Activated T-cell treated with anti-CD3 and anti-CD28 coated beads for 24 hours (primary cell): ENCODE measurements at places on chromosomes 6 and 20.

GRCh38 chr6:166333172-166333995, 9.0 kb downstream of the SFT2D1 start:
- DNase-seq = no peak

DNA sequence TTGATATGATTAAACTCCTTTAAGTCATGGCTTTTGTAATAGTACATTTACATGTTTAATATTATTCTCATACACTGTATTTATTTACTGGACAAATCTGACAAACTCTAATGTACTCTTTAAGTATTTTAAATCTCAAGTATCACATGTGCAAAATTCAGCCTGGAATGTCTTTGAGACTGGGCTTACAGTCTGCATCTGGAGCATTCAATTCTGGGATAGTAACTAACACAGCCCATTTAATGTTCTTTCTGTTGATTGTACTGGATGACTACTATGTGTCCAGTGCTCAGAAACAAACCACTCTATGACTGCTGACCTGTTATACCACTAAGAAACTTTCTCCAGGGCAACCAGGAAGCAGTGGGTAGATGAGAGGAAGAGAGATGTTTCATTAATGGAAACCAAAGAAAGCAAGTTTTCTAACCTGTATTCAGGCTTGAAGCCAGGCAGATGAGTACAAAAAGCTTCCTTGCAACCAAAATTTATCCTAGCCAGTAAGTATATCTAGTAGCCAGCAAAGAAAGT, 26.8 kb downstream of the FBXL4 start:
- no peak for DNase-seq

- peak; percentile 56 for DNase-seq
These were observed 140.8 kb upstream of the CARMIL1 start for GRCh38 chr6:25138233-25138933.

DNA sequence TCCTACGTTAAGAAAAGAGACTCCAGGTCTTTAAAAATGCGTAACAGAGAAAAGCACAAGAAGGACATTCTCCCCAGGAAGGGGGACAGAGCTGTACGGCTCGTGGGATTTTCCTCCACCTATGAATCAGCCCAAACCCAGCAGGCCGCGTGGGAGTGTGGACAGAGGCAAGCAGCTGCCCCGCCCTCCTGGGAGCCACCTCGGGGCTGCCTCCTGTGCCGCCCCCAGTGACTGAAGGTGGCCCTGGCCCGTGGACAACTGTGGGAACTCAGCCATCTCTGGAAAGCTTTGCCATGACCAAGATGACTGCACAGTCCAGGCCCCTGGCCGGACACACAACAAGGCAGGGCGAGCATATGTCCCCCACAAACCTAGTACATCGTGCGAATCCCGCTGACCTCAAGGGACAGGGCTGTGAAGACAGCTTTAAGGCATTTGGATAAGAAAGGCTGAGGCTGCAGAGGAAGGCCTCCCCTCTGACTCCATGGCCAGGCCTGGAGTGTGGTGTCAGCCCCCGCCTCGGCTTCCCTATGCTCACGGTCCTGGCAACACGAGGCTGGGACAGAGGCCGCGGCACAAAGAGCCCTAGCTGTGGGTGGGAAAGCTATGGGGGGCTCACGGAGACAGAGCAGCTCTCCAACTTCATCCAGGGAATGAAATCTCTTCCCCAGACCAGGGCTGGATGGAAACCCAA, 26.9 kb downstream of the PXDC1 start:
- no peak for DNase-seq

DNA sequence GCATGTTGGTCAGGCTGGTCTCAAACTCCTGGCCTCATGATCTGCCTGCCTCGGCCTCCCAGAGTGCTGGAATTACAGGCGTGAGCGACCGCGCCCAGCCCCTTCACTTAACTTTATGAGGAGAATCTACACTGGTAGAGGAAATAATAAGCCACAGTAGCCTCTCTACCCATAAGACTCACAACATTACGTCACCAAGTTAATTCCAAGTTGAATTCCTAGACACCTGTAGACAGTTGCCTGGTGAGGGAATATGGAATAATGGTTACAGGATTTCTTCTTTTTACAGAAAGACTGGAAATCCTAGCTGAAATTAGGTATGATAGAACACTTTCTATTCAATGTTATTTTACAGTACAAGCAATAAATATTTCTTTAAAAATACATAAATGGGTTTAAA, 854.5 kb upstream of the EYS start:
- DNase-seq = no peak

DNA sequence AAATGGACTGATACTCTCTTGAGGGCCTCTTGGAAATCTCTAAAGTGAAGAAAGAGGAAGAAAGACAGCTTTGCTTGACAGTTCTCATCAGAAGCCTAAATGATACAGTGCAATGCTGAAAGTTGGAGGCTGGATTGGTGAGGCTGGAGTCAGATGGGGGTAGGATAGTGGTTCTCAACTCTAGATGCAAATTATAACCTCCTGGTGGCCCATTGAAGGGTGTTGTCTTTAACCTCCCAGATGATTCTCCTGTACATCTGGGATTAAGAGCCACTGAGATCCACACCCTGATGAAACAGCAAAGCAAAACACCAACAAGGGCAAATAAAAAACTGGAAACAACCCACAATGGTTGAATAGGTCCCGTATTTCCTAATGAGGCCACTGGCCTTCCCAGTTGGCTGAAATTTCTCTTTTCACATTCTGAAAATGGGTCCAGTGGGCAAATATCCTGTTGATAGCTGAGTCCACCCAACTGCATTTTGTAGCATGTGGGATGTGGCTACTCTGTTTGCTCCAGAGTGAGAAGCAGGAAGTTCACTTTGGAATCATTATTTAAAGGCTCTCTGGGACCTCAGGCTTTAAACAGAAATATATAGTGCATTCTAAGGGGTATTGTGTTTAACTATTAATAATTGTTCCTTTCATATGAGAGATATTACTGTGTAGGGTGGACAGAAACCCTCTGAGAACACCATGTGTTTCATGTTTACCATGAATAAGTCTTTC, 208.1 kb downstream of the SOX4 start:
- no peak for DNase-seq

DNA sequence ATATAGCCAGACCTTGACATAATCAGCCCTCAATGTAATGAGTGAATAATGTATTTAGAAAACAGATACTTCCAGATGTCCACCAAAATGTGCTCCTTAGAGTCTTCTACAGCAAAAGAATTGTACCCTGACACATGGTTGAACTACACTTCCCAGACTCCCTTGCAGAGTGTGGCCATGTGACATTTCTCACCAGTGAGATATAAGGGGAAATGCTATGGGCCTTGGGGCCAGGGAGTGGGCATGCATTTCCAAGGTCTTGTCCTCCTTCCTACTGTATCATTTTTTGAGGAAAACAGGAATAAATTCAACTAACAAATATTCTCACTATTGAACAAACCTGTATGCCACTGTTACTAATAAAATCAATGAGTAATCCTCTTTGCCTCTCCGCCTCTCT, 211.4 kb upstream of the SMLR1 start:
- DNase-seq = no peak

DNA sequence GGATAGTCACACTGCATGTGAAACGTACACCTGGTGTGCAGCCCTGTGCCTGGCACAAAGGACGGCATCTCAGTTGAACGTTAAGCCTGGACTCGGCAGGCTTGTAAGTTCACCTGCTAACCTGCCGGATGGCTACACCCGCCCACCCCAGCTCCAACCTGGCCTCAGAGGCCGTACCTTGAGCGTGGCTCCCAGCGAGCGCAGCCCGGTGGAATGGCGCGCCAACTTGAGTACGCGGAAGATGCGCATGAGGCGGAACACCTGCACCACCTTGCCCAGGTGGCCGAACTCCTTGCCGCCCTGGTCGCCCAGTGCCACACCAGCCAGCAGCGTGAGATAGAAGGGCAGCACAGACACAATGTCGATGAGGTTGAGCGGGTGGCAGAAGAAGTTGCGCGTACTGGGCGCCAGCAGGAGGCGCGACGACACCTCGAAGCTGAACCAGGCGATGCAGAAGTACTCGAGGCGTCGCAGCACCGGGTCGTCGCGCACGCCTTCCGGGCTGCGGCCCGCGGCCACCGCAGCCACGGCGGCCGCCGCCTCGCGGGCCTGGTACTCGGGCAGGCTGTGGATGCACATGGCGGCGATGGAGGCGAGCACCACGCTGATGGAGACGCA, 3.3 kb downstream of the KCNS1 start:
- peak; percentile 24 for DNase-seq

GRCh38 chr20:38873050-38873581, 53.1 kb upstream of the FAM83D start:
- peak; percentile 85 for DNase-seq

- DNase-seq = no peak
These were observed 513.7 kb upstream of the SULF2 start for GRCh38 chr20:48298851-48299484.

GRCh38 chr20:46592580-46593362, 42.3 kb upstream of the OCSTAMP start:
- DNase-seq = no peak

DNA sequence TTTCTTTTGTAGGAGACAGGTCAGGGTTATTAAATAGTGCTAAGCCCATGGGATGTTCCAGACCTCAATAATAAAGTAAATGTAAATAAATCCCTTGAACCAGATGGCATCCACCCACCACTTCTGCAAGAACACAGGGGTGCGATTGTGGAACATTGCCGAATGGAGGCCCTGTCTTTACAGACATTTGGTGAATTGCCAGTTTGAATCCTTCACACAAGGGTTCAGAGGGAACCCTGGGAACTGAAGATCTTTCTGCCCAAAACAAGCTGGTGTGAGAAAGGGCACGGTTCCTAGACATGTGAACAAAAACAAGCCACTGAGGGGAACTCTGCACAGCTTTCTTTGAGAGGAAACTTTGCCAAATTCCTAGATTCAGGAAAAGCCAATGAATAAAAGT, 30.2 kb upstream of the RNF8 start:
- DNase-seq = no peak

GRCh38 chr20:47648943-47649342, 136.3 kb downstream of the SULF2 start:
- DNase-seq = no peak

GRCh38 chr6:106508834-106509233, 120.5 kb downstream of the RTN4IP1 start:
- DNase-seq = no peak

- no peak for DNase-seq
These were observed 26.4 kb upstream of the ANKRD60 start for GRCh38 chr20:58254890-58255289.

GRCh38 chr20:60294632-60295031, 336.4 kb downstream of the CDH26 start:
- DNase-seq = no peak

DNA sequence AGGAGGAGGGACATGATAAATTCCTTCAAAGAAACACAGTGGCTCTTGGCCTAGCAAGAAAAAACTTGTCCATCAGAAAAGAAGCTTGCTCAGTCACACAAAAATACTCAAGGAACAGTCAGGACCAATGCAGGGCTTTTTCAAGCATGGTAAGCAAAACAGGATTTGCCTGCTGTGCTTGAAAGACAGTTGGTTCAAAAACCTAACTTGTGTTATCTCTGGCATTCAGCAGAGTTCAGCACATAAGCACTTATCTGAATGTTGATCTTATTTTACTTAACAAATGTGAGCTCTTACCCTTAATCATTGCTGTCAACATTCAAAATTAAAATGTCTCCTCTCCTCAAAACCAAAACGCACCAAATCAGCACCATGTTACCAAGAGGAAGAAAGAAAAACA, 38.3 kb downstream of the ATG5 start:
- no peak for DNase-seq
